ENCODE measurements at places on chromosomes 1 and 21.
A peak's percentile ranks its signal among the peaks of the same experiment; 100 is the strongest.

GRCh38 chr1:206014601-206015000, 9.1 kb downstream of the CTSE start:
- no peak for DNase-seq

DNA sequence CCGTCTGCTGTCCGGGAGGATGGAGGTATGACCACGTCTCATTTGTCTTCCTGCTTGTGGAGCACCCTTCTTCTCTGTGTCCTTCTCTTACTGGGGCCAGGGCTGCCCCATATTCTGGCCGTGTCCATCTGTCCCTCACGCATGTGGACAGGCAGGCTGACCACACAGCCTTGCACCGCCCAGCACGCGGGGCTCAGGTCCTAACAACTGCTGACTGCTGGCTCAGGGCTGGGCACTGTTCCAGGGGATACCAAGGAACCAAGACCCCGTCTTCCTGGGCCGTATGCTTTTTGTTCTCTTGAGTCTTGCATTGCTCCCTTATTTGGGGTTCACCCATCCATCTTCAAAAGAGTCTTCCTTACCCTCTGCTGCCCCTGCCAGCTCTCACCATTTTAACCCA, 17.5 kb upstream of the SPSB1 start:
- DNase-seq = no peak

GRCh38 chr1:168387781-168388760, 107.4 kb downstream of the TBX19 start:
- peak; percentile 38 for DNase-seq

DNA sequence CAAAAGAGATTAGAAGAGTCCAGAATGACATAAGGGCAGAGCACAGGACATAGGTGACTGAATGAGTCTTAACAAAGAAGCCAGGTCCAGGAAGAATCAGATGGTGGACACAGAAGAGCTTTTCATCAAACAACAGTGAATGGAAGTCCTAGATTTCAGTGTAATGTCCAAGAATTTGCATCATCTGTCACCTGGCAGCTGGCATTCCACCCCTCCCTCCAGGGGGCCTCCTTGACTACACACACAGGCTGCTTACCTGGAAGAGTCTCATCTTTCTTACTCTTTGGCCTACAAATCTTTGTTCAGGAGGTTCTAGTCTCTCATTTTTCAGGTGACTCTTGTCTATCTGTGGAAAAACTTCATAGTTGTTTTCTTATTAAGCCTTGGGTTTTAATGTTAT, 36.2 kb downstream of the GORAB start:
- DNase-seq = no peak

- DNase-seq = peak; percentile 38
These were observed 102.0 kb downstream of the CRYAA start for GRCh38 chr21:43270800-43271301.

DNA sequence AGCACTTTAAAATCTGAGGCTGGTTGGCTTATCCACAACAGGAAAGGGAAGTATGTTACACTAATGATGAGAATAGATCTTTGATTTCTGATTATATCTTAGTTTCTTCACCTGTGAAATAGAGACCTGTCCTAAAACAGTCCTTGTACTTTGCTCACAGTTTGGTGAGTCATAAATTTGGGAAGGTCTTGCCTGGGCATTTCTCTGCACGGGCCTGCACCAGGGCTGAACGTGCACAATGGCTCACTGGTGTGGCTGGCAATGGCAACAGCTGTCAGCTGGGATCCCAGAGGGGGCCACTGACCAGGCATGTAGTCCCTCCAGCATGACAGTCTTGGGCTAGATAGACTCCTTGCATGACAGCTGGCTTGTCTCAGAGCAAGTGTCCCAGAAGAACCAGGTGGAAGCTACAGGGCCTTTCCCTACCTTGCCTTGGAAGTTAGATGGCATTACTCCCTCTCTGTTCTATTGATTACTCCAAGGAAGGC, 367.4 kb downstream of the DISC1 start:
- DNase-seq = no peak

DNA sequence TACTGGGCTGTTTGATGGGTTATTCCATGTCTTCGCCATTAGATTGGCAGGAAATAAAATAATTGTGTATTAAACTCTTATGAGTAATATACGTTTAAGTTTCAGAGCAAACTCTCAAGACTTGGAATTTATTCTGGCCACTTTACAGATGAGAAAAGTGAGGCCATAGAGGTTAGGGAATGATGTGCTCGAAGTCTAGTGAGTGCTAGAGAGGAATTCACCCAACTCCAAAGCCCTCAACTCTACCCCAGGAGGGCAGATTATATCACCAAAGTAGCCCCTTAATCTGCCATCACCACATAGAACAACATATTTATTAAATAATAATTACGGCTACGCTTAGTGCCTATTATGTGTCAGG, 440 bp upstream of the MUL1 start:
- no peak for DNase-seq

DNA sequence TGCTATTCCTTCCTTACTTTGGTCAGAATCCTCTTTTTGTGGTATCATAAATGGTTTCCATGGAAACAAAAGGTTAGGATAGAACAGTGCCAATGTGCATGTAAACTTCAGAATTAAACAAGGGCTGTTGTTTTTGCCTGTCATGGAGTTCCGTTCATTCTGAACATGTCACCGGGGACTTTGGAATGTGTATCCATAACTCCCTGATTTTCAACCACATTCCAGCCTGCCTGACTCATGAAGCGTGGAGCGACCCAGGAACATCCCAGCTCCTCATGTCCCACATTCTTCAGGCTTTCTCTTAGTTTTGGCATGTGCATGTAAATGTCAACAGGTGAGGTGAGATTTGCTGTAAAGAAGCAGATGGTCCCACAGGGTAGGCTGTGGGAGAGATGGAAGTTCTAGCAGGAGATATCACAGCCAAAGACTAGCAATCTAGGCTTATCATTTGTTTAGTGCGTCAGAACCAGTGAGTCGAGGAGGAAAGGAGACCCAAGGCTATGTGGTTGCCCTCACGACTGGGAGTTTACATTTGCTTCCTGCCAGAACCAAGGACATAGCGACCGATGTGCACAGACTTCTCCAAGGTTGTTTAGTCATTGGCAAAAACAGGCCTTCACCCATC, 23.0 kb upstream of the DNAJC11 start:
- DNase-seq = no peak

- DNase-seq = no peak
These were observed 730.9 kb upstream of the ADGRL2 start for GRCh38 chr1:81069856-81070255.

DNA sequence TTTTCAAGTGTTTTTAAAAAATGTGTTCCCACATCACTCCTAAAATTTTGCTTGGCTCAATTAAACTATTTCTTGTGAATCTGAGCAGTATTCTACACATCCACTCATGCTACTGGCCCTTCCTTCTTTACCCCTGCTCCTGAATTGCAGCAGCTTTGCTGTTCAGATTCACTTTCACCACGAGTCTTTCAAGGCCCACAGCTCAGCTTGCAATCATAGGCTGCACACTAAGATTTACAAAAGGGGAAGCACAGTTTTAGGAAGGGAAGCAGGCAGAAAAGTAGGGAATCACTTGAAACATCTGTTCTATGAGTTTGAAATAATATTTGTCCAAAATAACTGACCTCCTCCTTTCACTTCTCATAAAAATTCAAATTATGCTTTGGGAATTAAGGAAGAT, 70.9 kb upstream of the EDEM3 start:
- no peak for DNase-seq

DNA sequence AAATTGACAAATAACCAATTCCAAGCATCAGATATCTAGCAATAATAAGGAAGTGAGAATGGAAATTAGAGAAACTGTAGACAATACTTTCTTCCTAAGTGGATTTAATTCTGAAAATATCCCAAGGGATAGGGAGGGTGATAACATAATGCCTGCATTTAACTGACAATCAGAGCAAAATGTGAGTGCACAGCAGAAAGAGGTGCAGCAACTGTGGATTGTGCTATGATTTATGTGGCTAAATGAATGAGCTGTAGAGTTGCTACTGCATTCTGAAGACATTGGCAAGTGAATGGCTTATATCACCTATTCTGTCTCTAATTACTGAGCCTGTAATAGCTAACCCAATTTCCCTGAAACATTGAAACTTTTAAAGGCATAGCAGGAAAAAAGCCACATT, 39.0 kb downstream of the OLFM3 start:
- DNase-seq = no peak

DNA sequence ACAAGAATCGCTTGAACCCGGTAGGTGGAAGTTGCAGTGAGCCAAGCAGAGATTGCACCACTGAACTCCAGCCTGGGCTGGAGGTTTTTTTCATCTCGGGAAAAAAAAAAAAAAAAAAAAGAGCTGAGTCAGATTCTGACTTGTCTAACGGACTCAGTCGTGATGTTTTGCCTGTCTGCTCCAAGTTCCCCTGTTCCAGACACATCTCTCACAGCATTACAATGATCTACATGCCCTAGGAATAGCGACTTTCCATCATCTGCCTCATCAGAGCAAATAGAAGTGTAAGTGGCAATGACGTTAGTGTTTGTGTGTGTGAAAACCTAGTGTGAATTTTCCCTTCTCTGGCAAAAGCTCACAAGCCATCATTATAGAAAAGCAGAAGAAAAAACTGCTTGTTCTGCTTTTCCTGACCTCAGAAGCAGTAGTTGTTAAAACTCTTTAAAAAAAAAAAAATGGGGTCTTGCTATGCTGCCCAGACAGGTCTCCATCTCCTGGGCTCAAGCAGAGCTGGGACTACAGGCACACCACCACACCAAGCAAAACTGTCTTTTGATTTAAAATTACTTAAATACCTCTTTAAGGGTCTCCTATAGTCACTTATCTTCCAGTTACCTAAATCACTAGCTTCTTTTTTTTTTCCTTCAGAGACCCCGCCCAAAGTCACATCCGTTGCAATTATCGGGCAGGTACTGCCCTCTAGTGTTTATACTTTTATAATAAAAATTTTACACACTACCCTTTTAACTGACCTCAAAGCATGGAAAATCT, 37.3 kb downstream of the PLEKHO1 start:
- DNase-seq = peak; percentile 61

- no peak for DNase-seq
These were observed 10.3 kb upstream of the S100A10 start for GRCh38 chr1:152003846-152004442.

GRCh38 chr1:38992412-38993111, 1.5 kb downstream of the AKIRIN1 start:
- DNase-seq = no peak

DNA sequence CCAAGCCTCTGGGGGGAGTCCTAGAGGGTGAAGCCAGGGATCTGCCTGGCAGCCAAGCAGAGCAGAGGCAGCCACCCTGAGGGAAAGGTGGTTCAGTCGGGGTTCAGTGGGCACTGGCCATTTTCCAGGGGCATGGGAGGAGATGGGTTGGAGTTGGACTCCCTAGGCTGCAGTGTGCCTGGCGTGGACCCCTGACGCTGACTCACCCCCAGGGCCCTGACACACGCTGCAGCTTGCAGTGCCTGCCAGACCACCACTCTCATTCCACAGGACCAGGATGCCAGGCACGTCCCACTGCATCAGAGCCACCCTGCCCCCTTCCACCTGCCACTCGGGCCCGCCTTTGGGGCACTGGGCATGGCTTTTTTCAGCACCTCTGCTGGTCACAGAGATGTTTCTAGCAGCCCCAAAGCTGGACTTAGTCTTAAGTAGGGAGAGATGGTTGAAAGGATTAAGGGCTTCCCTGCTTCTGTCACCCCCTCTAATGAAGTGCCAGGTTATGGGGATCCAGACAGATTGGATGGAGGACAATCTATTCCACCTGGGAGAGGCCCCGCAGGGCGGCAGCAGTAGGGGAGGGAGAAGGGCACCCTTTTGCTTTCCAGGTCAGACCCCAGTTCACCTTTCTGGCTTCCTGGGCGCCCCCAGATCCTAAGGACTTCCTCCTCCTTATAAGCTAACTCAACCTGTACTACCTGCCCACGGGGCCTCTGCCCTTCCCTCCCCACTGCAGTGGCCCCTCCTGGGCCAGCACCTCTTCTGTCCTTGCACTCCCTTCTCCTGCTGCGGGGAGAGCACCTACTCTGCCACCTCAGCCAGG, 1.6 kb downstream of the SYT2 start:
- peak; percentile 34 for DNase-seq

DNA sequence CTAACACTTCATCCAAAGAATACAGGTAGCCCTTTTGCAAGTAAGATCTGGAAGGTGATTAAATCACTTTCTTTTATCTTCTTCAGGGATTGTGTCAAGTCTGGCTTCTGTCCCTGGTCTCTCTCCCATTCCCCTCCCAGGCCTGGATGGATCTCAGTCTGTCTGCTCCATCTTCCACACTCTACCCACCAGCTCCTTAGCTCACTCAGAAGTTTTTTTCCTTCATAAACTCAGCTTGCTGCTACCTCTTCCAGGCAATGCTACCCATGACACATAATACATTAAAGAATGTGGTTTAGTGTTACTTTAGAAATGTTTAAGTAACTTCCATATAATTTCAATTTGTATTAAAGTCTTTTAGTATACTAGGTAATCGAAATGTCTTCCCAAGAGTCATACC, 133.1 kb downstream of the AKT3 start:
- DNase-seq = no peak

GRCh38 chr1:205064741-205065316, 19.4 kb downstream of the TMEM81 start:
- no peak for DNase-seq

DNA sequence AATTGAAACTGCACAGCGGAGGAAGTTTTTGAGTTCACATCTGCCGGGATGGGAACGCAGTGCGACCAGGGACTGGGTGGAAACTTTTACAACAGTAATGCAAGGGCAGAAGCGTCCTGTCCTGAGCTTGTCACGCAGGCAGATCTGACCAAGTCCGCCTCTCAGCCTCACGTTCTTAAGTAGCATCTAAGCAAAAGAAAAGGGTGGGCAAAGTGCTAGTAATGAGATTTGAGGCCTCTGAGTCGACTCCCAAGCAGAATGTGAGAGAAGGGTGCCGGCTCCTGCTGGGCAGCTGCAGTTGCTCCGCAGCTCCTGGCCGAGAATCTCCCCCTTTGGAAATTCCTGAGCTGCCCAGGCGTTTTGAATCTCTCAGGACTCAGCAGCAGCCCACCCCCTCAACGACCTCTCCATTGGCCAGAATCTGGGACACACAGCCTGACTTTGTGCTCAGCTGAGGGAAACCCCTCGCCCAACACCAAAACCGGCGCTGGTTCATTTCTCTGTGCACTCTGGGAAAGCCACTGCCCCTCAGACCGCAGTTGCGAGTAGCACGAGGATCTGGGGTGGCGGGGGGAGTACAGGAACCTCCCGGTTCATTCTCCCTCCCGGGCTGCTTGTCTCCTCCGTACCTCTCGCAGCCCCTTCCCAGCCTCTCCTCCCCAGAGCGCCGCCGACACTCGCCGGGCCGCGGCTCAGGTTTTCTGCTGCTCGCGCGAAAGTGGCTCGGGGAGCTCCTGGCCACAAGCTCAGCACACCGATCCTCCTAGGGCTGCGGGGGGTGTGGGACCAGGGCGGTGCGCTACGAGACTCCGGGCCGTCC, 913 bp upstream of the S1PR1 start:
- DNase-seq = peak; percentile 60

GRCh38 chr1:68269637-68270430, 37.5 kb upstream of the WLS start:
- DNase-seq = no peak

DNA sequence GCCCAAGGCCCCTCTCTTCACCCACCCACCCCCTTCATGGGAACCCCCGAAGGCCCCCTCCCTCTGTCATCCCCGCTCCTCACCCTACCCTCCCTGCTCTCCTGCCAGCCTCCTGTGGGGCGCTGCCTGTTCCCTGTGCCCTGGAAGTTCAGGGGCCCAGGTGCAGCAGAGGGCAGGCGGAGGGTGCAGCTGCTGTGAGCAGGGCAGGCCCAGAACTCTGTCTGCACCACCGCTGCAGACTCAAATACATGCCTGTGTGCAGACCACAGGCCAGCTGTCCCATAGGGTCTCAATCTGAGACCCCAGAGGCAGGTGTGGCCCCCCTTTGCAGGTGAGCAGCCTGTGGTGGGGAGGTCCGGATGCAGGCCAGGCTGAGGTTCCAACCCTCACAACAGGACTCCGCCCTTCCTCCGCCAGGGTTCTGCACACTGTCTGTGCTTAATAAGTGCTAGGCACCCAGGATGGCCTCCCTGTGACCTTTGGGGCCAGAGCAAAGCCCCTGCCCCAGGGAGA, 62.5 kb downstream of the WNT9A start:
- peak; percentile 40 for DNase-seq

All from H7 (cell line).